ENCODE measurements at places on chromosomes 2 and 18.

- DNase-seq, result peak; percentile 11
These were observed 244.9 kb upstream of the MYT1L start for GRCh38 chr2:2575870-2576386.

- DNase-seq, result no peak
These were observed 118.3 kb upstream of the DOK6 start for GRCh38 chr18:69282371-69282770.

GRCh38 chr2:108605947-108606346, 71.7 kb downstream of the LIMS1 start:
- no peak for DNase-seq

DNA sequence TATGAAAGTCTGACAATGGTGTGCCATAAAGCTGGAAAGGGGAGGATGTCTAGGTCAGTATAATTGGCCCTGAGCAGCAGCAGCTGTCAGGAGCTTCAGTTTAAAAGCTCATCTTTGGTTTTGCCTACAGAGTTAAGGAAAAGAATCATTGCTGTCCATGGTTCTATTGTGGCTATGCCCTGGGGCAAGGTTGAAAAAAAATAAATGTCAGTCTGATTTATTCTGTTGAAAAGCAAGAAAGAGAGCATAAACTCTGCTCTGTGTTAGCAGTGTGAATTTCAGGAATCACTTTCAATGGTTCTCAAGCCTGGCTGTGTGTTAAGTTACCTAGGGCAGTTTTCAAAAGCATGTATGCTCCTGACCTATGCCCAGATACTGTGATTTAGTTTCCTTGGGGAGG, 446.7 kb downstream of the SETBP1 start:
- DNase-seq, result no peak

GRCh38 chr2:159176555-159176954, 109.9 kb downstream of the WDSUB1 start:
- no peak for DNase-seq

DNA sequence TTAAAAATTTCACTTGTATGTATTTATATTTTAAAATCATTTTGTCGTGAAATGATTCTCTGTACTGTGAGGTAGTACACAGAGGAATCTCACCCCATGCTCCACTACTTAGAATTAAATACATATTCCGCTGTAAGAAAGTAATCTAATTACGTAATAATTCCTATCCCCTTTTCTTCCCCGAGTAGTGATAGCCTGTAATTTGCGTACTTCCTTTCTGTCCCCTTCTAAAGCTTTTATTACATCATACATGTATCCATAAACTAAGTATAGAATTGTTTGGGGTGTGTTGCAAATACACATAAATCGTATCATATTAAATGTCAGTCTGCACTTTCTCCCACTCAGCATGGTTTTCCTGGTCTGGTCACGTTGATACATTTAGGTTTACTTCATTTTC, 12.4 kb upstream of the CHCHD5 start:
- DNase-seq, result no peak

GRCh38 chr2:84494070-84494469, 22.2 kb upstream of the DNAH6 start:
- no peak for DNase-seq

DNA sequence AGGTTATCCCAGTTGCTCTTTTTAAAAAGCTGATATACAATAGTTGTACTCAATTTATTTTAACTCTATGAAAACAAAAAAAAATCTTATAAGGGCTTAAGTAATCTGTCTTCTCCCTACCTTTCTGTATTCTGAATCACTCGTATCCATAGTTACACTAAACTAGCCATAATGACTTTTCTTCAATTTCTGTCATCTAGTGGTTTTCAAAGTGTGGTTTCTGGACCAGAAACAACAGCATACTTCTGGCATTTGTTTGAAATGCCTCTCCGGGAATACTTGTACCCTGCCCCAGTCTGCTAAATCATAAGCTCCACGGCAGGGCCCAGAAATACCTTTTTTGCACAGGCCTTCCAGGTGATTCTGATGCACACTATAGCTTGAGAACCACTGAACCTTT, 253.6 kb downstream of the LRRTM4 start:
- DNase-seq, result no peak

GRCh38 chr2:128384446-128384845, 65.8 kb upstream of the HS6ST1 start:
- no peak for DNase-seq

- DNase-seq, result no peak
These were observed 26.5 kb downstream of the SLC4A5 start for GRCh38 chr2:74316627-74317295.

DNA sequence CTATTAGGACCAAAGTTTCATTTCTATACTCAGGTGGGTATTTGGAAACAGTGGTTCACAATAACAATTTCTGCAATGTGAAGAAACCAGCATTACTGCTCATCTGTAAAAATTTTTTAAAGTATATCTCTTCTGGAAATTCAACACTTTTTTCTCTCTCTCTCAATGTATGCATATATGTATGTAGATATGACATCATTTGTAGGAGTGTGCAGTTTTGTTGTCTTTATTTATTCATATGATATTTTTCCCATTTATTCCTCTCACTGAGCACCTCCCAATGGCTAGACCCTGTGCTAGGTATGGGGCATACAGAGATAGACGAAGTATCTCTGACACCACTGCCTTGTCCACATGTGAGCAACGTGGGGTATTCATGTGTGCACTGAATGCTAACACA, 58.3 kb downstream of the RDH14 start:
- no peak for DNase-seq

DNA sequence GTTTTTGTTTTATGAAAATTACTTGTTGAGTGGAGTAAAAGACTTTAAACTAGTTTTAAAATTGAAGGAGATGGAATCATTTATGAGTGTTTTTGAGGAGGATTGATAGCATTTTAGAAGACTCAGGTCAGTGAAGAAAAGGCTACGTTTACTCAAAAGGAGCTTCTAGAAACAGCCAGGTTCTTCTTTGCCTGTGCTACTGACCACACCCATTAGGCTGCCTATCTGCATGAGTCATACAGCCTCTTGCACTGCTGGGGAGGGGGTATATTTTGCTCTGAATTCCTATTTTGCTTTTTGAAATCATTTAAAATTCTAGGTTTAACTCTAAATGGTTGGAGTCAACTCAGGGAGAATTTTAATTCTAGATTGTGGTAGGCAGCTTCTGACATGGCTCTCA, 22.3 kb downstream of the EFEMP1 start:
- DNase-seq, result no peak

- peak; percentile 52 for DNase-seq
These were observed 124.3 kb upstream of the PELI1 start for GRCh38 chr2:64268330-64269048.

GRCh38 chr2:203988500-203989260, 52.1 kb downstream of the ICOS start:
- DNase-seq, result no peak

DNA sequence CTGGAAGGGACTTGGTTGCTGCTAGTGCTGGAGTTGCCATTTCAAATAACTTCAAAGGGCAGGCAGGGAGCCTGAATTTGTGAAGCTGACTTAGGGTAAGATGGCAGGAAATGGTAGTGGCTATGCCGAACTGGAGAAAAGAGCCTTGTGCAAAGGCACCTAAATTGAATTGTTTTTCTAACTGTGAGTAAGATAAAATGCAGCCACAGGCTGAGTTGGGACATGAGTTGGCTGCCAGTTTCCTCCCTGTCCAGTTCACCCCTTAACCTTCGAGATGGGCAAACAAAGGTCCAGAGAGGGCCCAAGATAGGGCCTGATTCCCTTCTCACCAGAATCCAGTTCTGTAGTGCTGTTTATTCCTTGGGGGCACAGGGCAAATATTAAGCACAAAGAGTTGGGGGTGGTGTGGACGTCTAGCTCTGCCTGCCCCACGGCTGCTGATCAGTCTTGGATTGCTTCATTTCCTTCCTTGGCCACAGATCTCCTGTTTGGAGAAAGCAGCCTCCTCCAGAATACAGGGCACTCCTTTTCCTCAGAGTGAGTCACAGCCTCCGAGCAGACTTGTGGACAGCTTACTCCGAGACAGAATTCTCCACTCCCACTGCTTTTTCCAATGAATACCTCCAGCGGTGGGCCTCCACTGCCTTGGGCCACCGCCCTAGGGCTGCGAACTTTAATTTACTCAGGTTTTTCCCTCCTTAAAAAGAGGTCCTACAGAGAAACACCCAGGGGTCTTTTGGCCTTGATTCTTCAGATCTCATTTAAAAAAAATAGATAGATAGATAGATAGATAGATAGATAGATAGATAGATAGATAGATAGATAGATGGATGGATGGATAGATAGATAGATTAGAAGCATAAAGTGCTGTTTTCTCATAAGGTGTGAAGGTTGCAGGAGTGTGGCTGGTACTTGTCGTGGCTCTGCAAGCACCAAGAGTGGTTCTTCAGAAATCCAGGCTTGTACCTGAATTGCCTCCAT, 18.4 kb upstream of the SLC20A1 start:
- peak; percentile 76 for DNase-seq

- DNase-seq, result no peak
These were observed 73.6 kb upstream of the CYP1B1 start for GRCh38 chr2:38149531-38149930.

- DNase-seq, result no peak
These were observed 1.9 kb downstream of the CHRNG start for GRCh38 chr2:232541195-232541960.

- DNase-seq, result no peak
These were observed 9.2 kb downstream of the GRP start for GRCh38 chr18:59229191-59229590.

DNA sequence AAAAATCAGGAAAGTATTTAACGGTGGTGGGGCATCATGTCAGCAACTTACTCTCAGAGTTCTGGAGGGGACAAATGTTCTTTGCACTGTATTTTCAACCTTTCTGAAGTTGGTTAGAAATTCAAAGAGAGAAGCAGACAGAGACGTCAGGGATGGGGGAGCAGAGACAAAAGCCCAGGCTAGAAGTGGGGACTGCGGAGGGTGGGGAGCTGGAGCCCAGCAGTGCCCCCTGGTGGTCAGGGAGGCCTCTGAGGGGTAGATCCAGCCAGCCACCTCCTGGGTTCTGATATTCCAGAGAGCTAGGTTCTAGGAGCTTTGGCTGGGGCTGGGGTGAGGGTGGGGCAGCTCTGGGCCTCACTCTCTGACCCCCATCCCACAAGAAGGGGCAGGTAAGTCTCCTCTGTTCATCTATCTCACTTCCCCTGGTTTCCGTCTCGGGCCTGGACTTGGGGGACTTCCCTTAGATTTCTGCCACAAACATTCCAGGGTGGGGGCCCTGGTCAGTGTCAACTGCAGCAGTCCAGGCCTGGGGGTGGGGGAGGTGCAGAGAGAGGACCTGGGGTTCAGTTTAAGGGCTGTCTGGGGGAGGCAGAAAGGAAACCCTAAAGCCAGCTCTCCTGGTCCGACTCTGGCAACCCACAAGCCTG, 8.9 kb downstream of the TNS1 start:
- peak; percentile 43 for DNase-seq

DNA sequence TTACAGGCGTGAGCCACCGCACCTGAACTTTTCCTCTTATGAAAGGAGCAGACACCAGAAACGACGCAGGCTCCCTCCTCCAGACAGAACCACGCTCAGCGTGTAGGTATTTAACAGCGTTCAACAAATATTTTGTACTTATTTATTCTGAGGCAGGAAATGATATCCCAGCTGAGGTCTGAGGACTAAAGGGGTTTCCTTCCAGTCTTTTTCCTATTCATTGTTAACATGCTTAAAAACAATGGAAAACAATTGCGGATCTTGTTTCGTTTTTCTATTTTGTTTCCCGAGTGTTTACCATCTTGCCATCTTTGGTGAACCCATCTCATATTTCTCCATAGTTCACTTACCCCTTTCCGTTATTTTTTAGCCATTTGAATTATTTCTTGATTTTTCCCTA, 43.7 kb upstream of the FOSL2 start:
- DNase-seq, result no peak

- DNase-seq, result no peak
These were observed 52.2 kb downstream of the NCOA1 start for GRCh38 chr2:24543252-24543651.

DNA sequence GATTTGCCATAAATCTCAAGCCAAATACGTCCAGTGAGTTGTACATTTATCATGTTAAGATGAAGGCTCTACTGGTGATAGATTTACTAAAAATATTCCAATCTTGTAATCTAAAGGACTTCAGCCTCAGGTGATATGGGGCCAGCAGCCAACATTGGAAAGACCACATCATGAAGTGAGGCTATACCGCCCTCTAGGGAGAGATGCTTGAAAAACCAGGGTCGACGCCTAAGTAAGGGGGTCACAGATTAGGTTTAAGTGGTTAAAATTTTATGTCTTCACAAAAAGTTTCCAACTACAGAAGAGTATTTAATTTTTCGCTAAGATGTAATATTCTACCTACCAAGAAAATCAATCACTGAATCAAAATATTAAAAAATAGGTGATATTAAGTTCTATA, 33.3 kb downstream of the DOCK10 start:
- no peak for DNase-seq

DNA sequence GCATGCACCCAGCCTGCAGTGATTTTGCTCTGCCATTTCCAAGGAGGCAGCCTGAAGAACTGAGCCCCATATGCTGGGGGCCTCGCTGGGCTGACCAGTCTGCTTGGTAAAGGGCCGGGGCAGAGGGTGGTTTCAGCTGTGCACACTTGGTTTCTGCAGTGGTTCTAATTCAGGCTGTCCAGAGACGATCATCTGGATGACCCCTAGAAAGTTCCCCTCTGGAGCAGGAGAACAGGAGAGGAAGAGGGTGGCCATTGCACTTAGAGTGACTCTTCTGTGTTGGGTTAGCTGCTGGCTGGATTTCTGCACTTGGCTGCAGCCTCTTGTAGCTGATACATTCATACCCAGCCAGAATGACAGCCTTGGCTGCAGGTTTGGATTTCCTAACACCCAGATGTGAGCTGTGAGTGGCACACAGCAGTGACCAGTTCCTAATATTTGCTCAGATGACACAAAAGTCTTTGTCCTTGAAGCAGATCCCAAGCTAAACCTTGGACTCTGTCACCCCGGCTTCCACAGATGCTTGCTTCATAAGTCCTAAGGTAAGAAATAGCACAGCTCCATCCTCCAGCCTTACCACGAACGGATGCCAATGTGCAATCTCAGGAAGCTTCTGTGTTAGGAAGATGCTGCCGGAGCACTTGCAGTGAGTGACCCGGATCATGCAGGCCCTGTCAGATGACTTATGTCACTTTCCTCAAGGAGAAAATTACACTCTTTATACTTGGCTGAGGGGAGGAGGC, 105.6 kb downstream of the HNRNPLL start:
- DNase-seq, result peak; percentile 53

GRCh38 chr2:122734766-122735424, 979.4 kb downstream of the TSN start:
- DNase-seq, result peak; percentile 15

- DNase-seq, result no peak
These were observed 60.7 kb downstream of the TTC27 start for GRCh38 chr2:32688541-32688940.

DNA sequence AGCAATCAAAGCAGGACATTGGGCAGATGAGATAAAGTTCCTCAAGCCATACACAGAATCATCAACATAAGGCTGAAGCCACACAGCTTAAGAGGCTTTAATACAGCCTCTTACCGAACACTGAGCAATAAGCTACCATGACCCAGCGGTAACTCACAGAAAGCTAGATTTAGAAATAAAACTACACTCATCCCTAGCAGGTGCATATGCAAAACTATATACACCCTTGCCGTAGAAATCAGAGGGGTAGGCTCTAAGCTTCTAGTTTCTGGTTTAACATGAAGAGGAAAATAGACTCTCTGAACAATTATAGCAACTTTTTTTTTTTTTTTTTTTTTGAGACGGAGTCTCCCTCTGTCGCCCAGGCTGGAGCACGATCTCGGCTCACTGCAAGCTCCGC, 428.8 kb upstream of the FIGN start:
- no peak for DNase-seq

- DNase-seq, result no peak
These were observed 118.5 kb downstream of the ACKR3 start for GRCh38 chr2:236688157-236688556.
